ENCODE measurements at places on chromosomes 13 and 19.

DNA sequence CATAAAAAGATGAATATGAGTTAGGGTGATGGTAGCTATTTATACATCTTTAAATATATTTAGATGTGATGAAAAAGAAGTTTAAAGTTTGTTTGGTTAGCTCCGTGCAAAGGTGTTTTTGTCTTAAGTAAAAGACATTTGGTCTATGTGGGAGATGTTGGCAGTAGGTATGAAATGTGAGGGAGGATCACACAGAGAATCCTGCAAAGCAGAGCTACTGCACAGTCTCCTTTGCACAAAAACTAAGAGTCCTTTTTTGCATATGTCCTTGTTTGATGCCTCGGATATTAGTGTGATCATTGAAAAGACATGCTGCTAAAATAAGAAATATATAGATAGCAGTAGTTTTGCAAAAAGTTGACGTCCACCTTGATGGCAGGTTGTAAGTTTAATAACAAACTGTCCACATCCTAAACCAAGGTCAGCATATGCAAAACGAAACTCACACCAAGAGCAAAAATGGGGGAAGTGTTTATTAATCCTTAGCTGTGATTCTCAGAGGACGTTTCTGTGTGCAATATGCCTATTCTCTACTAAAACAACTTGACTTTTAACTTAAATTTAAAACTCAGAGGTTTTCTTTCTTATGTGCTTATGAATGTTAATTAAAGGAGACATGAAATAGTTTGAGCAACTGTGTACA, 870.1 kb downstream of the PCDH9 start:
- DNase-seq, result no peak

- DNase-seq, result no peak
Measured at GRCh38 chr13:76725211-76725610, 161.0 kb downstream of the KCTD12 start.

GRCh38 chr13:66359393-66359792, 870.7 kb downstream of the PCDH9 start:
- no peak for DNase-seq

DNA sequence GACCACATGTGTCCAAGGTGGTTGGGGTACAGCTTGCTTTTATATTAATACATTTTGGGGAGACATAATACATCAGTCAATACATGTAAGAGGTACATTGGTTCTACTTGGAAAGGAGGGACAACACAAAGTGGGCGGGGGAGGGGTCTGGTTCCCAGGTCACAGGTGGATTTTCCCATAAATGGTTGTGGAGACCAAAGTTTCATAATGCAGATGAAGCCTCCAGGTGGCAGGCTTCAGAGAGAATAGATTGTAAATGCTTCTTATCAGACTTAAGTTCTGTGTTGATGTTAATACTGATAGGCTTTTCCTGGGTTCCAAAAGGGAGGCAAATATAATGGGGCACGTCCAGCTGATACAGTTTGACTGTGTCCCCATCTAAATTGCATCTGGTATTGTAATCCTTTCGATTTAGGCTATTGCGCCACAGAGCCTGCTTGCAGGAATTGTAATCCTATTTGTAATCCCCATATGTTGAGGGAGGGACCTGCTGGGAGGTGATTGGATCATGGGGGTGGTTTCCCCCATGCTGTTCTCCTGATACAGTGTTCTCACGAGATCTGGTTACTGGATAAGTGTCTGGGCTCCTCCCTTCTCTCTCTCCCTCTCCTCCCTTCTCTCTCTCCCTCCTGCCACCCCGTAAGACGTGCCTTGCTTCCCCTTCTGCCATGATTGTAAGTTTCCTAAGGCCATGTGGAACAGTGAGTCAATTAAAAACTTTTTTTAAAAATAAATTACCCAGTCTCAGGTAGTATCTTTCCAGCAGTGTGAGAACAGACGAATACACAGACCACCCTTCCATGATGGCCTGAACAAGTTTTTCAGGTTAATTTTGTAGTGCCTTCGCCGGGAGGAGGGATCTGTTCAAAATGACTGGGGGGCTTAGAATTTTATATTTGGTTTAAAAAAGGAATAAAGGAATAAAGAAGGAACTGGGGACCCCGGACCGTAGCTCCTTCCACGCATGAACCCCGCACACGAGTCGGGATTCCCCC, 44.9 kb downstream of the ZNF823 start:
- DNase-seq, result peak; percentile 75

DNA sequence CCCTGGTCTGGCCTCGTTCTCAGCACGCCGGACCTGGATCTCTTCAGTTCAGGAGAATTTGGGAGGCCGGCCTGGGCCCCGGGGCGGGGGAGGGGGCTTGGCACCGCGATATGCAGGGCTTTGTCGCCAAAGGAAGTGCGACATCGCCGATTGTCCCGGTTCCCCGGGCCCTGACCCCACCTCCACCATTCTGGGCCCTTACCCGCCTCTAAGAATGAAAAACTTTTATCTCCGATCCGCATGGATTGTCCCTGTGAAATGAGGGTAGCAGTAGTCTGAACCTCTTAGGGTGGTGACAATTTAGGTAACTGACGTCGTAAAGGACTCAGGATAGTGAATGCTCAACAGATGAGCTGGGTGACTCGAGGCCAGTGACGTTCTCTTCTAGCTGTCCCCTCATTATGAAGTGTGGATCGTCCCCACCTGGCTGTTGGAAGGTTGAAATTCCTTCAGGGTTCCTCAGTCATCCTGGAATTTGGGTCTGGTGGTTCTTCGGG, 650 bp downstream of the DDA1 start:
- DNase-seq, result no peak

GRCh38 chr19:30785458-30786137, 413.4 kb downstream of the ZNF536 start:
- no peak for DNase-seq

- no peak for DNase-seq
Measured at GRCh38 chr13:29957320-29957719, 106.9 kb upstream of the UBL3 start.

DNA sequence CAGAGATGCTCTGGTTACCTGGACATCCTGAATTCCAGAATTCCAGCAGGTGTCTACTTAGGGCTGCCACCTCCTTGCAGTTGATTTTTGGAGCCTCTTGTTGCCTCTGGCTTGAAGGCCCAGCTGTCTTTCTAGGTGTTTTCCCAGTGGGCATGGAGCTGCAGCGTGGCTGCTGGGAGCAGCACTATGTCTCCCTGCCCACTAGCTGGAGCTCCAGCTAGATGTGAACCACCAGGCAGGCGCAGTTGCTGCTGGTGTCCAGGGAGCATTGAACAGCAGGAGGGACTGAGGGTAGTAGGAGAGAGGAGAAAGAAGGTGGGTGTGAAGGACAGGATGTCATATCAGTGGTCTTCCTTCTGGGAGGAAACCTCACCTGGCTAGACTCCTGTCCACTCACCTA, 9.9 kb upstream of the SELENOW start:
- DNase-seq, result no peak

DNA sequence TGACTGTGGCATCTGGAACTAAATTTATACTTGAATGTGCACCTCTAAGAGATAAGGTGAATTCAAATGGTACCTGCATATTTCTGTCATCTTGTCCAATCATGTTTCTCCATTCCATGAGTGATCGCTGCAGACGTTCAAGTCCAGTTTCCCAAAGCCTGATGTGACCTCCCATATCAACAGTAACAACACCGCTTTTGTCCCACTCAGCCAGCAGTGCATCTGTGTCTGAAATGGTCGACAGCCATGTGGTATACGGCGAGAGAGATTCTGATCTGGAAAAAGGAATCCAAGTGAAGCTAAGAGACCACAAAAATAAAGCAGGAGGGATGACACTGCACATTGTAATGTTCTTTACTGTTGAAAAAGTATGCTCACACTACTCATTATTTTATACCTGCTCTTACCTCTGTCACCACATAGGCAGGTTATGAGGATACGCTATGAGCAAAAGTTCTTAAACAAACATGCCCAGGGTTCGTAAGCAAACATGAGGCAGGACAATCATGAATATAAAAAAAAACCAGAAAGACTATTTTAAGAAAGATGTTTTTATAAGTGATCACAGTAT, 213.6 kb downstream of the RGCC start:
- DNase-seq, result no peak

DNA sequence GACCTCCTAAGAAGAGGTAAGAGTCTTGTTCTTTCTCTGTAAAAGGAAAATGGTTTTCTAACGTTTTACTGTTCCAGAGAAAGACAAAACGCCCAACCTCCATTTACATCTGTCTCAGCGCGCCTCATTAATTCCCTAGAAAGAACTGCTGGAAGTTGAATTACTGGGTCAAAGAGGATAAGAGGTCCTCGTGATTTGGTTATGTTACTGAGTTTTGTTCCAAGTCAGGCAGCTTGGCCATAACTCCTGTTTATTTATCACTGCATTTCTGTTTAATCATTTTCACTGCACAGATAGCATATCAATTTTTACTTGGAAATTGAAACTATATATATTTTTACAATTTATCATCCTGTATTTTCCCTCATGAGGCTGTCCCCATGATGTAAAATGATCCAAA, 112.9 kb upstream of the PEG3 start:
- DNase-seq, result no peak

- no peak for DNase-seq
Measured at GRCh38 chr13:30570691-30571090, 47.0 kb upstream of the USPL1 start.

GRCh38 chr19:14550201-14550754, 20.9 kb downstream of the TECR start:
- no peak for DNase-seq

DNA sequence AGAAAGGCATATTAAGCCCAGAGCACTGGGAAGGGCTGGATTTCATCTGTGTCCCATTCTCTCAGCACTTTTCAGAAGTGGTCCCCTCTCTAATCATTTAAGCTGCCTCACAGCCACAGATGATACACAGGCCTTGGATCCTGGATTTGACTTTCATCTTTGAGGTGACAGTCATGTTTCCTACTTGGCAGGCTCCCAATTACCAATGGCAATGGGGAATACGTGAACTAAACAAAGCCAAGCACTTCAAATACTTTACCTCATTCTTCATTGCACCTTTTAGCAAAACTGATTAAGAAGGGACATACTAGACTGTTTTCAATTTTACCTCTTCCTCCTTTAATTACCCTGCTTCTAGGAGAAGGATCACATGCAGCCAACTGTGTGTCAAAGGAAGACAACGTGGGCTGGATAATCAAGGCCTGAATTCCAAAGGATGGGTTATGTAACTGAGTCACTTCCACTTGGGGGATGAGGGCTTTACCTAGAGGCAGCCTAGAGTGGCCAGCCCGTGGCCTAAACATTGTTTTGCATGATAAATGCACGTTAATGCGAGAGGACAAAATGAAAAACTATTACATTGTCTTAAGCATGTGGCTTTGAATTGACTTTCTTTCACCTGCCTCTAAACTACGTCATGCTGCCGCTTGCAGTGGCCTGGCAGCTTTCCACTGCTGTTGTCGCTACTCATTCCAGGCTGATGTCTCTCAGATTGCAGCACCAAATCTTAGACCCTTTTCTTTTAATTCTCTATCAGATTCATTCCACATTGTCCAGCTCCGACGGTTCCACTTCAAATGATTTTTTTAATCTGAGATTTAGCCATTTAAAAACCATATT, 95.0 kb downstream of the KCTD12 start:
- DNase-seq, result no peak

- no peak for DNase-seq
Measured at GRCh38 chr19:31432201-31432810, 83.1 kb upstream of the TSHZ3 start.

Data from H9 (cell line).